Activated CD4-positive, alpha-beta memory T cell treated with anti-CD3 and anti-CD28 coated beads for 36 hours (primary cell): ENCODE measurements at places on chromosomes 12 and 14. TPM values are rescaled to one million over a fixed set of nuclear protein-coding genes. Genes with fewer than 3 reads are reported as not detected.

Gene RNU6-7
- not detected for total RNA-seq

Gene MTERF2
- 5.7 TPM for total RNA-seq

Gene CCDC177
- total RNA-seq, result not detected

Gene TNS2
- 1.8 TPM for total RNA-seq

Gene C14orf132
- 3.2 TPM for total RNA-seq

Gene STYK1
- total RNA-seq, result not detected

Gene PLEKHG7
- not detected for total RNA-seq

Gene RDH5
- 7.0 TPM for total RNA-seq

Gene ARID4A
- 24.1 TPM for total RNA-seq

Gene KRT79
- not detected for total RNA-seq

Gene PKP2
- total RNA-seq, result 0.36 TPM

Gene DEGS2
- total RNA-seq, result 1.3 TPM

Gene DEPDC4
- total RNA-seq, result 3.5 TPM

Gene LRRK2
- not detected for total RNA-seq

Gene ALDH1L2
- total RNA-seq, result 4.8 TPM

Gene POTEM
- not detected for total RNA-seq

Gene PLBD2
- total RNA-seq, result 18.3 TPM

Gene HHIPL1
- total RNA-seq, result 0.38 TPM

Gene RNU7-1
- not detected for total RNA-seq

Gene PTPRQ
- total RNA-seq, result not detected

Gene PROX2
- total RNA-seq, result 0.33 TPM

Gene ERH
- 330 TPM for total RNA-seq

Gene AICDA
- total RNA-seq, result not detected

Gene CIROP
- total RNA-seq, result not detected

Gene SLC6A12
- not detected for total RNA-seq

Gene NDUFB1
- 143 TPM for total RNA-seq

Gene ZNF385A
- total RNA-seq, result 1.3 TPM

Gene PLEKHD1
- 0.05 TPM for total RNA-seq

Gene CTSG
- total RNA-seq, result not detected

Gene IL23A
- total RNA-seq, result 47.6 TPM

Gene CCNT1
- 73.3 TPM for total RNA-seq

Gene BEST3
- total RNA-seq, result not detected

Gene C12orf50
- total RNA-seq, result not detected

Gene PCBP2
- total RNA-seq, result 926 TPM
